SK-N-SH (cell line): ENCODE measurements at places on chromosomes 2 and 18.

- DNase-seq: peak; percentile 10
These were observed 902 bp downstream of the SS18 start for GRCh38 chr18:26089293-26090129.

DNA sequence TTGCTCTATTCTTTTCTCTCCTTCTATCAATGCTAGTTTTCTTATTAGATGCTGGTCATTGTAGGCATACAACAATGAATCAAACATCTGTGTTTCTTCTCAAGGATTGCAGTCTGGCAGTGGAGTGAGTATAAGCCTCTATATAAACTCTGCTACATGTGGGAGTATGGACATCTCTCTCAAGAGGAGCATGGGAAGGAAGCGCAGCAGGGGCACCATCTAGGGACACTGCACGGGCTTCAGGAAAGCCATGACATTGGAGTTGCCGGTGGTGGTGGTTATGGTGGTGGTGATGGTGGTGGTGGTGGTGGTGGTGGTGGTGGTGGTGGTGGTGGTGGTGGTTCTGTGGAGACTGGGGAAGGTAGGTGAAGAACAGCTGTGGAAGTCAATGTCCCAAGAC, 462.6 kb downstream of the RNF144A start:
- DNase-seq: no peak

- DNase-seq: no peak
These were observed 128.9 kb upstream of the SIX2 start for GRCh38 chr2:45137966-45138695.

- no peak for DNase-seq
These were observed 6.1 kb downstream of the TMEM163 start for GRCh38 chr2:134712736-134713135.

DNA sequence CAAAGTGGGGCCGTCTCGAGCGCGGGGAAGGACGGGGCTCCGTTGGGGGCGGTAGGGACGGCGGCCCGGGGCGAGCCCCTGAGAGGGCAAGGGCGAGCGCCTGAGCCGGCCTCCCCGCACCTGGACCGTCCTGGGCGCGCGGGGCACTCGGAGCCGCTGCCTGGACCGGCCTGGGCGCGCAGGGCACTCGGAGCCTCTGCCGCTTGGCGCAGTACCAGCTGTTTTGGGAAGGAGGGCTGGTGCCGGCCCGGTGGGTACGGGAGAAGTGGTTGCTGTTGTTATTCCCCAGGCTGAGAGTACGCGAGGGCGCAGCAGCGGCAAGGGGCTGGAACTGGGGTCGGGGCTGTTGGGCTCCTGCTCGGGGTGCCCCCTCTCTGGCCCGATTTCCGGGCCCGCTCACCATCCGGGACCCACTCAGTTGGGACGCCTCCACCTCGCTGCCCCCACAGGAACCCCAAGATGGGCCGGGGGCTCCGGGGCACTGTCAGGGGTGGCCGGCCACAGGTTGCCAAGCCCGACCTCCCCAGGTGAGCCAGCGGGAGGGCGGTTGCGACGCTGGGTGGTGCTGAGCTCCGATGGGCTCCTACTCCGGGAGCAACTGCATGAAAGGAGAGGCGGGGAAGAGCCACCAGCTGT, 579 bp downstream of the ARHGEF4 start:
- DNase-seq: no peak

- no peak for DNase-seq
These were observed 3.1 kb upstream of the NCK2 start for GRCh38 chr2:105741617-105742016.

- no peak for DNase-seq
These were observed 92.3 kb downstream of the UBE2E3 start for GRCh38 chr2:181072486-181073235.
